ENCODE measurements at places on chromosomes 13 and 19. TPM values are rescaled to one million over a fixed set of nuclear protein-coding genes. Genes with fewer than 3 reads are reported as not detected.

The ZNF260 gene
- total RNA-seq: 11.9 TPM

GRCh38 chr19:32691952-32692726 lies 518 bp downstream of the NUDT19 start:
- peak; percentile 76 for DNase-seq

DNA sequence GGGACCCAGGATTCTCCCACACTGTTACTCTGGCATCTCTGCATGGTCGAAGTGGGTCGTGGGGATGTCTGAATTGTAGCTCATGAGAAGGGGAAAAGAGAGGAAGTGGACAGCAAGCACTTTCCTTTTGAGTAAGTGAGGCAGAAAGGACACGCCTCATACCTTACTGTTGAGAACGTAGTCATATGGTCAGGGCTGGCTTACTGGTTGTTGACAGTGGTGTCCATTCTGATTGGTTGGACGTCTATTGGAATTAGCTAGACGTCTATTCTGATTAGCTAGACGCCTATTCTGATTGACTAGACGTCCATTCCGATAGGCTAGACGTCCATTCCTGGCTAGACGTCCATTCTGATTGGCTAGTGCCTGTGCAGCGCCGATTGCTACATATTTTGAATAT lies 12.4 kb downstream of the GRIN2D start:
- no peak for DNase-seq

DNA sequence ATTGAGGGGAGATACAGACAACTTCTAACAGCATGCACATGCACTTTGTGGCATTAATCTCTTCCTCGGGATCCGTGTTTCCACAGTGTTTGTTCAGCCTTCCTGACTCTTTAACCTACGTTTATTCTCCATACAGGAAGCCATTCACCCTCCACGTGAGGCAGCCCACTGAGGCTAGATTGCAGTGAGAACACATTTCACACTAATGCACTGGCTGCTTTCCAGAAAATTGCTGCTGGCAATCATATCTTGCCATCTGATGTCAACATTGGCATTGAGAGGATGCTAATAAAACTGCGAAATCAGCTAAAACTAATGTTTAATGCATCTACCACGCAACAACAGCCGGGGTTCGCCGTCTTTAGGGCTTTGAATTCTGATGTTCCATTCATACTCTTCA lies 30.0 kb downstream of the DCLK1 start:
- DNase-seq: no peak

DNA sequence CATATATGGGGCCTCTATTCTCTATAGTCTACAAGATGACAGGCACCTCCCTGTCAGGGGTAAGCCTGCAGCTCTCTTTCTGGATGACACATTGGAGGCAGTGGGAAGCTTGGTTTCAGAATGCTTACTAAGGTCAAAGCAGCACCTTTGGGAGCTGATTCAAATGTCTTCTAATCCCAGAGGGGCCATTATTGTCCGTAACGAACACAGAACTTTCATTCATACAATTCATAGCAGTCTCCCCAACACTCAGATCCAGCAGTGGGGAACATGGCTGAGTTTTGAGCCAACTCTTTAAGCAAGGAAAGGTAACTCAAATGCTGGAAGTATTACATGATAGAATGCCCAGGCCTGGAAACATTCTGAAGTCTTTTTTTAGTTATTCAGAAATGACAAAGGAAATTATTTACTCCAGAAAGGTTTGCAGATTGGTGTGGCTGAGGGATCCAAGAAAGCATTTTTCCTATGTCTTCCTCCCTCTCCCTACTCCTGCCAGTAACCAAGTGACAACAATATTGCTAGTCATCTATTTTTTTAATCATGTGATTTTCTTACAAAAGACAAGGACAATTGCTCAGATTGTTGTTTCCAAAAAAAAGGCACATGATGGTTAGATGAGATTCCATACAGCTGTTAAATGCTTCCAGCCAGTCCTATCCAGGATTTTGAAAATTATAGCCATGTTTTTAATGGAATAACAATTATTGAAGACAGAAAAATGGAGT lies 118.7 kb downstream of the FOXO1 start:
- DNase-seq: no peak

GRCh38 chr13:20609145-20609544 lies 42.2 kb downstream of the IFT88 start:
- no peak for DNase-seq

DNA sequence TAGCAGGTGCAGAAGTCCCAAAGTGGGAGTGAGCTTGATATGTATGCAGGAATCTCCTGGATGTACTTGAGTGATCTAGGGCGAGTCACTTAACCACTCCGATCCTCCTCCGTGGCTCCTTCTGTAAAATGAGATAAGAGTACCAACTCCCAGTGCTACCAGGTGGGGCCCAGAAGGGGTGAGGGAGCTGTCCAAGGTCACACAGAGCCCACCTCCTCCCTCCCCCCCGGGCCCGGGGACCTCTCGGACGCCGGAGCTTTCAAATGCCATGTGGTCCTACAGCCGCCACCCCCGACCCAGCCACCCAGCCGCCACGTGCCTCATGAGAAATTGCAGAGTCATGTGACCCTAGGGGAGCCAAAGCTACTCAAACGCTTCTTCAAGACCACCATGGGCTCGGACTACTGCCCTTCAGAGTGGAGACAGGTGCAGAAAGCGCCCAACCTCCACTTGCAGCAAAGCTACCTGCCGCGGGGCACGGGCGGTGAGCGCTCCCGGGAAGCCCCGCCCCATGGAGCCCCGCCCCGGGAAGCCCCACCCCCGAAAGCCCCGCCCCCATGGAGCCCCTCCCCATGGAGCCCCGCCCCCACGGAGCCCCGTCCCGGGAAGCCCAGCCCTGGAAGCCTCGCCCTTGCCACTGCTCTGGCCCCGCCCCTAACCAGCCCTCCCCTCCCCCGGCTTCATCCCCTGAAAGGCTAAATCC lies 10.1 kb upstream of the ZNF358 start:
- peak; percentile 64 for DNase-seq
